GM12864 (cell line): ENCODE measurements at places on chromosomes 11 and 22.

DNA sequence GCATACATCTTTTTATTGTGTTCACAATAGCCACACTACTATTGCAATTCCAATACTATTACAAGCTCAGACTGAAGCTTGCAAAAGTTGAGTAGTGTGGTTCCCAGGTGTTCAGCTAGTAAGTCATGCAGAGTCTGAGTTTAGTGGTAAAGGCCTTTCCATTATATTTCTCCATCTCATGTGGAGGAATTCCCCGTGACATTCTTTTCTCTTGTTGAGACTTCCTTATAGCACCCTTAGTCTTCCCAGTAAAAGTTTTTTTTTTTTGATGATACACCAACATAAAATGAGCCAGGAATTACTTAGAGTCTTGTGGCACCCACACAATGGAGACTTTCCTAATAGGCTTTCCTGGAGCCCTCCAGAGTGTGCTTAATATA lies 110.8 kb downstream of the UVRAG start:
- DNase-seq = no peak

GRCh38 chr11:93498161-93498560 lies 45.0 kb downstream of the SMCO4 start:
- DNase-seq = no peak

- DNase-seq = no peak
Observed at GRCh38 chr11:11247576-11247975, 105.5 kb downstream of the CSNK2A3 start.

DNA sequence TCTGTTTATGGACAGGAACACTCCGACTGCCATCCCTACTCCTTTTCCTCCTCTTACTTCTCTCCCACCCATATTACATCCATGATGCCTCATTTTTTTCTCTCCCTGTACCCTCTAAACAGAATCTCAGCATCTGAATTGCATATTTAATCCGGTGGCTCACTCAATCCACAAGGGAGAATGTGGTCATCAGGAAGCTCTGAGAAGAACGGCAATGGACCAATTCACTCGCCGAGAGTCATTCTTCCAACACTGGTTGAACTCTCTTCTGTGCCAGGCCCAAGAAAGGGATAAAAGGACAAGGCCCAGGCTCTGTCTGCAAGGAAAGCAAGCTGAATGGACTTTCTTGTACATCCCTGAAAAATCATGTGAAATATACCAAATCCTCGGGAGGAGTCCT lies 15.9 kb downstream of the MAP6 start:
- DNase-seq = no peak

GRCh38 chr11:67272327-67273259 lies 6.3 kb downstream of the GRK2 start:
- DNase-seq = no peak

DNA sequence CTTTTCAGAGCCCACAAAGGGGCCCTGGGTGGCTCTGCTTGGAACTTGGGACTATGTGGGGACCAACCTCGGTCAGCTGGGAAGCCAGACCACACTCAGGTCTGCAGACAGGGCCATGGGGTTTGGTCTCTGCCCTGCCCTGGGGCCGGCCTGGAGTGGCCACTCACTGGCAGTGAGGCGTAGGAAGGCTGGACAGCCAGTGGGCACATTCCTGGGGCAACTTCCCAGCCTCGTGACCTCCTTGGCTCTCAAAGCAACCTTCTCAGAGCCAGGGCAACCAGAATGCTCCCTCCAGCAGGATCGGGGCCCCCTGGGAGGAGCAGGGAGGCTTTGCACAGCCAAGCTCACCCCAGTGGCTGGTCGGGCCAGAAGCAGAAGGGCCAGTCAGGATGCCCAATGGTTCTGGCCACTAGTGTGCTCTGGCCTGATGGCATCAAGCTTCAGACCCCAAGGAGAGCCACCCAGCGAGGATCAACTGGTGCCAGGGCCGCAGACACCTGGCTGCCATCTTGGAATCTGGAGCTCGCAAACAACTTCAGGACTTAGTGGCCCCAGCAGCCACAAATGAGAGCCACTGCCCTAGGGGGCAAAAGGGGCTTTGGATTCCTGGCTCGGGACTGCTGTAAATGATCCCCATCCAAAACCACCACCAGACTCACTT lies 87.1 kb downstream of the MYEOV start:
- DNase-seq = no peak

GRCh38 chr11:111765984-111766833 lies at the start of gene PPP2R1B:
TSS of gene PPP2R1B (minus strand) at chr11:111766389. CDS start at chr11:111766361, 28 bp downstream.
- no peak for DNase-seq

GRCh38 chr22:50049299-50050195 lies 8.6 kb downstream of the TTLL8 start:
- no peak for DNase-seq

GRCh38 chr22:19410941-19411689 lies 20.4 kb downstream of the HIRA start:
- DNase-seq = no peak

DNA sequence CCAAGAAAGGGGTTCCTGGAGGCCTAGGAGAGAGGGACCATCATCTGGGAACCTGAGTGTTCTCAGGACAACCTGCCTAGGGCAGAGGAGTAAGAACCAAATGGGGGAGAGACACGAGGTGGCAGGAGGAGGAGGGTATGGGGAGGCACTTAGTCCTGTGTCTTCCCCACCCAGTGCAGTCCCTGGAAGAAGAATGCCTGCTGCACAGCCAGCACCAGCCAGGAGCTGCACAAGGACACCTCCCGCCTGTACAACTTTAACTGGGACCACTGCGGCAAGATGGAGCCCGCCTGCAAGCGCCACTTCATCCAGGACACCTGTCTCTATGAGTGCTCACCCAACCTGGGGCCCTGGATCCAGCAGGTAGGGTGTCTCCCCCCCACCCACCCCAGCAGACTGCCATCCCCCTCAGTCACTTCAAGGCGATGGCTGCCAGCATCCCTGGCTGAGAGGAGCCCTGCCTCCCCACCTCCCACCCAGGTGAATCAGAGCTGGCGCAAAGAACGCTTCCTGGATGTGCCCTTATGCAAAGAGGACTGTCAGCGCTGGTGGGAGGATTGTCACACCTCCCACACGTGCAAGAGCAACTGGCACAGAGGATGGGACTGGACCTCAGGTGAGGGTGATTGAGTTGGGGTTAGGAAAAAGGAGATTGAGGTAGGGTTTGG lies 3.7 kb upstream of the INPPL1 start:
- DNase-seq = no peak

DNA sequence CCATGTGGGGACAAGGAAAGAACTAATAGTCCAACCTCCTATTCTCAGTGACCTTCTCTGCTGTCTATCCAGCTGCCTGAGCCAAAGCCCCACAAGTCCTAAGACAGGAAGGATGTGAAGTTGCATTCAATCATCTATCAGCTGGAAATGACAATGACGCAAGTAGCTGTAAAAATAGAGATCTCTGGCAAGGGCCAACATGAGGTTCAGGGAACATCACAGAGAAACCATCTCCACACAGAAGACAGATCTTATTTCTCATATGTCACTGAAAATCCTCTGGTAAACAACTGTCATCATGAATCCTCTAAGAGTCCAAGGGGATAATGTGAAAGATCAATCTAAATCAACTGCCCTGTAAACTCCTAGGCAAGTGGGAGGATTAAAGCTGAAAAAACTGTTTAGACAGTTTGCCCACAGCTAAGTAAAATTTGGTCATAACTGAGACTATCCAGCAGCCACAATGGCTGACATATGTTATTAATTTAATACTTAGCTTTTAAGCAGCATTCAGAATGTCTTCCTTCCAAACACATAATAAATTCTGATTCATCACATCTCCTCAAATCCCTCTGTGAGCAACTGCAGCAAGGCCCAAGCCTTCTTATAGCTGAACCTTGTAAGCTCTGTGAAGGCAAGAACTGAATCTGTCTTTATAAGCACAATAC lies 52.1 kb downstream of the ALG9 start:
- no peak for DNase-seq
